ENCODE measurements at places on chromosomes 1 and 21. TPM values are rescaled to one million over a fixed set of nuclear protein-coding genes. Genes with fewer than 3 reads are reported as not detected.

CDCP2 gene
- 0.08 TPM for polyA plus RNA-seq

HFM1 gene
- 9.2 TPM for polyA plus RNA-seq

KCNT2 gene
- 11.2 TPM for polyA plus RNA-seq

AGL gene
- polyA plus RNA-seq = 16.5 TPM

C1orf94 gene
- 1.7 TPM for polyA plus RNA-seq

SLC6A9 gene
- polyA plus RNA-seq = 127 TPM

PYHIN1 gene
- polyA plus RNA-seq = not detected

CDA gene
- polyA plus RNA-seq = 0.99 TPM

RAB25 gene
- polyA plus RNA-seq = 1.2 TPM

CFAP141 gene
- polyA plus RNA-seq = 2.3 TPM

OR2L8 gene
- polyA plus RNA-seq = not detected

FASLG gene
- polyA plus RNA-seq = not detected

LEFTY2 gene
- polyA plus RNA-seq = 0.25 TPM

B3GALT2 gene
- polyA plus RNA-seq = 25.8 TPM

INPP5B gene
- polyA plus RNA-seq = 11.5 TPM

WDR4 gene
- polyA plus RNA-seq = 10.9 TPM

ADGRL4 gene
- 8.4 TPM for polyA plus RNA-seq

CD1E gene
- not detected for polyA plus RNA-seq

TEX50 gene
- not detected for polyA plus RNA-seq

SARS1 gene
- polyA plus RNA-seq = 164 TPM

LIN28A gene
- 0.20 TPM for polyA plus RNA-seq

BATF3 gene
- polyA plus RNA-seq = 4.1 TPM

ZMYND12 gene
- 3.1 TPM for polyA plus RNA-seq

OMA1 gene
- polyA plus RNA-seq = 11.3 TPM

CORT gene
- 4.2 TPM for polyA plus RNA-seq

LCE1B gene
- not detected for polyA plus RNA-seq

ABCG1 gene
- 16.1 TPM for polyA plus RNA-seq

FGR gene
- polyA plus RNA-seq = 4.0 TPM

PLPPR4 gene
- 43.2 TPM for polyA plus RNA-seq

C1QB gene
- polyA plus RNA-seq = 42.7 TPM

HMCN1 gene
- 17.0 TPM for polyA plus RNA-seq

AGPAT3 gene
- polyA plus RNA-seq = 63.3 TPM

TTC39A gene
- 11.6 TPM for polyA plus RNA-seq

RYR2 gene
- 17.9 TPM for polyA plus RNA-seq

CXADR gene
- 55.7 TPM for polyA plus RNA-seq

CELA3A gene
- polyA plus RNA-seq = not detected

RUNX3 gene
- polyA plus RNA-seq = 0.08 TPM

UTS2 gene
- 21.2 TPM for polyA plus RNA-seq

KIF1B gene
- 217 TPM for polyA plus RNA-seq

ETNK2 gene
- 59.9 TPM for polyA plus RNA-seq

CTSS gene
- 10.7 TPM for polyA plus RNA-seq

TNFRSF14 gene
- 16.3 TPM for polyA plus RNA-seq

MTARC1 gene
- polyA plus RNA-seq = 31.6 TPM

SPRR3 gene
- 0.24 TPM for polyA plus RNA-seq

VTCN1 gene
- polyA plus RNA-seq = 0.69 TPM

CD1B gene
- not detected for polyA plus RNA-seq

KRTAP21-2 gene
- polyA plus RNA-seq = not detected

LINGO4 gene
- 1.0 TPM for polyA plus RNA-seq

MTARC2 gene
- polyA plus RNA-seq = 25.9 TPM

NCF2 gene
- polyA plus RNA-seq = 3.1 TPM

CA14 gene
- 55.1 TPM for polyA plus RNA-seq

Data from spinal cord (tissue), 10 donors.